ENCODE measurements at places on chromosomes 12 and 14. TPM values are rescaled to one million over a fixed set of nuclear protein-coding genes. Genes with fewer than 3 reads are reported as not detected.

RPGRIP1 gene
- 10.4 TPM for polyA plus RNA-seq

RAD9B gene
- 1.1 TPM for polyA plus RNA-seq

DNA sequence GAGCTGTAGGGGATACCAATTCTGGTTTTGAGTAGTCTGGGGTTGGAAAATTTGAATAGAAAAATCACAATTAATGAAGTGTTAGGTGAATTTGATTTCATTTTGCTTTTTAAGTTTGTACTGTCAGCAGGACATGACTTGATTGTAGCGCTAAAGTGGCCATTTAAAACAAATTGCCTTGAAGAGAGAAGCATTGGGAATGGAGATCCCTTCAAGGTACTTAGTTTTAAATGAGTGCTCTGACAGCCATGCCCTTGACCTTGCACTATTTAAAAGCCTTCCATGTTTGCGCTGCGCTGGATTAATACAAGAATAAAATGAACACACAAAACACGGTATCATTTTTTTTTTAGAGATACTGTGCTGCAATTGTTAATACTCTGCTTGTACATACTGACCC lies 345.9 kb downstream of the NAV3 start:
- no peaks in the 10 kb centered on the region for H3K27me3 ChIP-seq
- H3K4me3 ChIP-seq = no peak overlapping the region
- H3K36me3 ChIP-seq = no peaks in the 10 kb centered on the region
- no peak for DNase-seq
- H3K27ac ChIP-seq = no peak overlapping the region

DNA sequence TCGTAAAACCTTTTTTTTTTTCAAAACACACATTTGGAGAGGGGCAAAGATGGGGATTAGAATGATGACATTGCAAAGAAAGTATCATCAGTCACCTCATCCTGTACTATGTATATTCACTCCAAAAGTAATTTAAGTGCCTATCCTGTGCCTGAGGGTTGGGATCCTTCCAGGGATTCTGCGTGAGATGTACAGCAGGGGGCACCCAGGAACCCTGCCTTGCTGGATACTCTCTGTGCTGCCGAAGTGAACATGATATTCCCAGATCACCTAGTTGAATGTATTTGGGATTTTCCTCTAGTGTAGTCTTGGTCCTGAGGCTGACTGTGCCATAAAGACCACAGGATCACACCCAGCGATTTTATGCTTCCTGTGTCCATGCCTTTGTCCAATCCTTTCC lies 372.7 kb downstream of the IPO8 start:
- H3K4me3 ChIP-seq = no peak overlapping the region
- H3K27ac ChIP-seq = no peak overlapping the region
- no peak for DNase-seq
- H3K4me1 ChIP-seq = no peaks in the 10 kb centered on the region
- no peaks in the 10 kb centered on the region for H3K27me3 ChIP-seq

- H3K27me3 ChIP-seq = no peaks in the 10 kb centered on the region
- no peaks in the 10 kb centered on the region for H3K36me3 ChIP-seq
- H3K4me3 ChIP-seq = no peak overlapping the region
- H3K27ac ChIP-seq = no peak overlapping the region
- no peak for DNase-seq
Measured at GRCh38 chr12:130658145-130658911, 57.8 kb downstream of the RIMBP2 start.

DNA sequence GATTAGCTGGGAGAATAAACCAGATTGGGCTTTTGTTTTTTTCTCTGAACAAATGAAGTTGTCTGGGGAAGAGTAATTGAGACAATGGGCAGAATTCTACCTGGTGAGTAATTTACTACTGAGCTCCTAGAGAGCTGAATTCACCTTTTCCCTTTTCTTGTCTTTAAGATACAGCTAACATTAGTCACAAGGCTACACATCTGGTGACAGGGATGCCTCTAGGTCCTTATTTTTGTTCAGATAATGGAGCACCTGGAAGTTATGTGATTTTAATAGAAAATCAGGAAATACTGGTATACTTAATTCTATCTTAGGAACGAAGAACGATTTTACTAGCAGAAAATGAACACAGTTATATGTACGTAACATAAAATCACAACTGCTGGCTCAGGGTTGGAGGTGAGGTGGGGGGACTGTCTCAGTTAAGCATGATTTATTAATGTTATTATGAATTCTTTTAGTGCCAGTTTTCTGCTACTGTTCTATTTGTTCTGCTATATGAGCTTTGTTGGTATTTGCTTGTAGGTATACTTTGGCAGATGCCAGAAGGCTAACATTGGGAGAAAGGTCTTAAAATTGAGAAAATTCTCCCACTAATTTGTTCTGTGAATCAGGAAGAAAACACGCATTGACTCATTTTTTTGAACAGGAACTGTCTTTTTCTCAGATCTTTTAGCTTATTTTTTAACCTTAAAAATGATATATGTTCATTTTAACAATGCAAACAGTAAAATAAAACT lies 482.7 kb upstream of the RGS6 start:
- H3K36me3 ChIP-seq = peaks cover 6% of the 10 kb centered on the region
- DNase-seq = no peak
- H3K4me1 ChIP-seq = peaks cover 13% of the 10 kb centered on the region
- no peaks in the 10 kb centered on the region for H3K27me3 ChIP-seq

ZNF605 gene
- polyA plus RNA-seq = 0.80 TPM

SLC8A3 gene
- not detected for polyA plus RNA-seq

KRT2 gene
- polyA plus RNA-seq = not detected

- no peak overlapping the region for H3K4me3 ChIP-seq
- no peak for DNase-seq
- peaks cover 31% of the 10 kb centered on the region for H3K27me3 ChIP-seq
- H3K4me1 ChIP-seq = peaks cover 12% of the 10 kb centered on the region
- no peaks in the 10 kb centered on the region for H3K36me3 ChIP-seq
Measured at GRCh38 chr14:102933618-102934231, 11.3 kb downstream of the AMN start.

DNA sequence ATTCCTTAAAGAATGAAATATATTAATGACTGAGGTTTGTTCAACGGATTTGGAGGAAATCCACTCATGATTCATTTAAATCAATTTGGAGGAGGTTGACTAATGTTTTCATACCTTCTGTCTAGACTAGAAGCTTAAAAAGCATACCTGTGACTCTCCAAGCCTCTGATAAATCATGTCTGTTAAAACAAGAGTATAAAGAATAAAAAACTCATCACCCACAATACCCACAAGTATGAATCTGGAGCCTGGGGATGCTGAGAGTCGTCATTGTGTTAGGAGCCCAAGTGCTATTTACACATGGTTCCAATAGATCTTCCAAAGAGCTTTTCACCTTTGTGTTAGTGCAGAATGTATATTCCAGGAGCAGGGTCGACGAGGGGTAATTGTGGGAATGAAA lies 86.8 kb upstream of the ADAMTS20 start:
- H3K27ac ChIP-seq = no peak overlapping the region
- H3K36me3 ChIP-seq = no peaks in the 10 kb centered on the region
- no peaks in the 10 kb centered on the region for H3K27me3 ChIP-seq
- H3K4me3 ChIP-seq = no peak overlapping the region

DNA sequence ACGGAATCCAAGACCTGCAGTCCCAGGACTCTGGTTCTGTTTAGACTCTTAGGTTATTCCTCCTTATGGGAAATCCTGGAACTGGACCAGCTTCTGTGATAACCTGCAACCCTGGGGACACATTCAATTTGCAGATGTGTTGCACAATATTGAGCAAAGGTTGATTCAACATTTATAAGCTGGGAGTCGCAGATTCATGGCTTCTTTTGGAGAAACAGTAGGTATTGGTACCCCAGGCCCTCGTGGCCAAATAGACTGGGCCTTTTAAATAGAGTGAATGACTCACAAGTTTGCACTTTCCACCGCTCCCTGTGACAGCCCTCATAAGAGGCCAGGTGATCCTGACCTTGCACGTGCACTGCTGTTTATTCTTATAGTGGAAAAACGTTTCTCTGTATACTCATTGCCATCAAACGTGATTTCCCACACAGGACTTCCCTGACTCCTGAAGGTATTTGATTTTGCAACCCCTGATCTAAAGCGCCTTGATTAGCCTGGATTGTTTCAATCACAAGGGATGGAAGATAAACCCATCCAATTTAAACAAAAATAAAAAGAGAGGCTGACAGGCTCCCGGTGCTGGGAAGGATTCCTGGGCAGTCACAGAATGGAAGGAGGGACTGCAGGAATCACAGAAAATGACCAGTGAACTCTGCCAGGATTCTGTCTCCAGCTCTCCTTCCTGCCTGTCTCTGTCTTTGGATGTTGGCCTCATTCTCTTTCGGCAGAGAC lies 98.0 kb downstream of the VCPKMT start:
- H3K36me3 ChIP-seq = no peaks in the 10 kb centered on the region
- H3K27ac ChIP-seq = no peak overlapping the region
- no peak overlapping the region for H3K4me3 ChIP-seq
- peaks cover 24% of the 10 kb centered on the region for H3K4me1 ChIP-seq

DNA sequence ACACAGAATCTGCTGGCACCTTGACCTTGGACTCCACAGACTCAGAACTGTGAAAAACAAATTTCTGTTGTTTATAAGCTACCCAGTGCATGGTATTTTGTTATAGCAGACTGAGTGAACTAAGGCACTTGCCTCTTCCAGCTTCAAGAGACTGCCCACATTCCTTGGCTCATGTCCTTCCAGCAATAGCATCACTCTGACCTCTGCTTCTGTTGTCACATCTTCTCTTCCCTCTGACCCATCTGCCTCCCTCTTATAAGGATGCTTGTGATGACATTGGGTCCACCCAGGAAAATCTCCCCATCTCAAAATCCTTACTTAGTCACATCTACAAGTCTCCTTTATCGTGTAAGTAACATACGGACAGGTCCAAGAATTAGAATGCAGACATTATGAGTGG lies 200.4 kb downstream of the PIK3C2G start:
- no peaks in the 10 kb centered on the region for H3K27me3 ChIP-seq
- DNase-seq = no peak
- no peak overlapping the region for H3K4me3 ChIP-seq

AMN gene
- not detected for polyA plus RNA-seq

ANKRD9 gene
- polyA plus RNA-seq = 10.8 TPM

- H3K27me3 ChIP-seq = peaks cover 85% of the 10 kb centered on the region
- H3K4me1 ChIP-seq = peaks cover 20% of the 10 kb centered on the region
- DNase-seq = no peak
- no peaks in the 10 kb centered on the region for H3K36me3 ChIP-seq
- H3K4me3 ChIP-seq = no peak overlapping the region
Measured at GRCh38 chr12:52254965-52255751, 19.3 kb upstream of the KRT86 start.

FZD10 gene
- polyA plus RNA-seq = not detected

GRCh38 chr14:23605931-23606585 lies 27.5 kb upstream of the JPH4 start:
- no peak for DNase-seq
- H3K27ac ChIP-seq = no peak overlapping the region
- H3K4me3 ChIP-seq = no peak overlapping the region
- H3K4me1 ChIP-seq = no peaks in the 10 kb centered on the region
- no peaks in the 10 kb centered on the region for H3K27me3 ChIP-seq

GRCh38 chr12:57612711-57613426 lies 1.6 kb downstream of the ARHGEF25 start:
- no peak overlapping the region for H3K27ac ChIP-seq
- peaks cover 89% of the 10 kb centered on the region for H3K27me3 ChIP-seq
- no peak overlapping the region for H3K4me3 ChIP-seq
- peaks cover 17% of the 10 kb centered on the region for H3K4me1 ChIP-seq
- no peaks in the 10 kb centered on the region for H3K36me3 ChIP-seq

RTL1 gene
- not detected for polyA plus RNA-seq

GRCh38 chr12:27209257-27209910 lies 34.7 kb upstream of the STK38L start:
- H3K4me1 ChIP-seq = no peaks in the 10 kb centered on the region
- no peaks in the 10 kb centered on the region for H3K27me3 ChIP-seq
- H3K27ac ChIP-seq = no peak overlapping the region
- DNase-seq = no peak

DNA sequence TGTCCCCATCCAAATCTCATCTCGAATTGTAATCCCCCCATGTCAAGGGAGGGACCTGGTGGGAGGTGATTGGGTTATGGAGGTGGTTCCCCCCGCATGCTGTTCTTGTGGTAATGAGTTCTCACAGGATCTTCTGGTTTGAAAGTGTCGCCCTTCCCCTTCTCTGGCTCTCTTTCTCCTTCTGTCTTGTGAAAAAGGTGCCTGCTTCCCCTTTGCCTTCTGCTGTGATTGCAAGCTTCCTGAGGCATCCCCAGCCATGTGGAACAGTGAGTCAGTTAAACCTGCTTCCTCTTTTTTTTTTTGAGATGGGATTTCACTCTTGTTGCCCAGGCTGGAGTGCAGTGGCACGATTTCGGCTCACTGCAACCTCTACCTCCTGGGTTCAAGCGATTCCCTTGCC lies 104.0 kb downstream of the CCDC91 start:
- peak; percentile 1 for DNase-seq
- no peaks in the 10 kb centered on the region for H3K4me1 ChIP-seq
- peak overlapping the region; percentile 40 for H3K27ac ChIP-seq
- no peak overlapping the region for H3K4me3 ChIP-seq

DNA sequence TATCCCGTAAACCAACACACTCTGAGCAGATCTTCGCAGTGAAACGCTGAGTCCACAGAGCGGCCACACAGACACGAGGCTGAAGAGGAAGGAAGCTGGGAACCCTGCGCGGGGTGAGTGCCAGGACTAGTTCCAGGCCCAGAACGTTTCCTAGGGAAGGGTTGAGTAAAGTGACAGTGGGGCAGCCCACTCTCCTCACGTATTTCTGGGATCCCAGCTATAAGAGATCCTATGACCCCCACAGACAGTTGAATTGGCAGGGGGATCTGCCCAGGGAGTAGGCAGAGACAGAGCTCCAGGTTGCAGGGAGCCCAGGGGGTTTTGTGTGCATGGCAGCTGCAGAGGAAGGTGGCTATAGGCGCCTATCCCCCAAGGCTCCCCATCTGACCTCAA lies 51.1 kb downstream of the GTF2A1 start:
- peak overlapping the region; percentile 90 for H3K27ac ChIP-seq
- no peaks in the 10 kb centered on the region for H3K27me3 ChIP-seq
- peak; percentile 52 for DNase-seq
- H3K36me3 ChIP-seq = no peaks in the 10 kb centered on the region
- H3K4me3 ChIP-seq = peak overlapping the region; percentile 76
- H3K4me1 ChIP-seq = peaks cover 14% of the 10 kb centered on the region

- H3K27me3 ChIP-seq = no peaks in the 10 kb centered on the region
- H3K4me3 ChIP-seq = no peak overlapping the region
- no peaks in the 10 kb centered on the region for H3K36me3 ChIP-seq
- H3K27ac ChIP-seq = no peak overlapping the region
- no peak for DNase-seq
Measured at GRCh38 chr12:88703790-88704189, 123.5 kb upstream of the KITLG start.

GRCh38 chr12:53115891-53116648 lies 12.8 kb downstream of the SOAT2 start:
- H3K27ac ChIP-seq = no peak overlapping the region
- H3K36me3 ChIP-seq = no peaks in the 10 kb centered on the region
- H3K27me3 ChIP-seq = no peaks in the 10 kb centered on the region
- H3K4me1 ChIP-seq = peaks cover 8% of the 10 kb centered on the region
- no peak for DNase-seq
- no peak overlapping the region for H3K4me3 ChIP-seq

GRCh38 chr12:76901628-76902380 lies 23.0 kb upstream of the CSRP2 start:
- no peaks in the 10 kb centered on the region for H3K4me1 ChIP-seq
- H3K27me3 ChIP-seq = no peaks in the 10 kb centered on the region
- H3K27ac ChIP-seq = no peak overlapping the region

Data from CD14-positive monocyte (primary cell).